ENCODE measurements at places on chromosomes 5 and 9.

DNA sequence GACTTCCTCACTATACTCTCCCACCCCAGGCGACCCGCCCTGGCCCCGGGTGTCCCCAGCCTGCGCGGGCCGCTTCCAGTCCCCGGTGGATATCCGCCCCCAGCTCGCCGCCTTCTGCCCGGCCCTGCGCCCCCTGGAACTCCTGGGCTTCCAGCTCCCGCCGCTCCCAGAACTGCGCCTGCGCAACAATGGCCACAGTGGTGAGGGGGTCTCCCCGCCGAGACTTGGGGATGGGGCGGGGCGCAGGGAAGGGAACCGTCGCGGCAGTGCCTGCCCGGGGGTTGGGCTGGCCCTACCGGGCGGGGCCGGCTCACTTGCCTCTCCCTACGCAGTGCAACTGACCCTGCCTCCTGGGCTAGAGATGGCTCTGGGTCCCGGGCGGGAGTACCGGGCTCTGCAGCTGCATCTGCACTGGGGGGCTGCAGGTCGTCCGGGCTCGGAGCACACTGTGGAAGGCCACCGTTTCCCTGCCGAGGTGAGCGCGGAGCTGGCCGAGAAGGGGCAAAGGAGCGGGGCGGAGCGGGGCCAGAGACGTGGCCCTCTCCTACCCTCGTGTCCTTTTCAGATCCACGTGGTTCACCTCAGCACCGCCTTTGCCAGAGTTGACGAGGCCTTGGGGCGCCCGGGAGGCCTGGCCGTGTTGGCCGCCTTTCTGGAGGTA, 2.1 kb downstream of the CA9 start:
- no peak for DNase-seq

DNA sequence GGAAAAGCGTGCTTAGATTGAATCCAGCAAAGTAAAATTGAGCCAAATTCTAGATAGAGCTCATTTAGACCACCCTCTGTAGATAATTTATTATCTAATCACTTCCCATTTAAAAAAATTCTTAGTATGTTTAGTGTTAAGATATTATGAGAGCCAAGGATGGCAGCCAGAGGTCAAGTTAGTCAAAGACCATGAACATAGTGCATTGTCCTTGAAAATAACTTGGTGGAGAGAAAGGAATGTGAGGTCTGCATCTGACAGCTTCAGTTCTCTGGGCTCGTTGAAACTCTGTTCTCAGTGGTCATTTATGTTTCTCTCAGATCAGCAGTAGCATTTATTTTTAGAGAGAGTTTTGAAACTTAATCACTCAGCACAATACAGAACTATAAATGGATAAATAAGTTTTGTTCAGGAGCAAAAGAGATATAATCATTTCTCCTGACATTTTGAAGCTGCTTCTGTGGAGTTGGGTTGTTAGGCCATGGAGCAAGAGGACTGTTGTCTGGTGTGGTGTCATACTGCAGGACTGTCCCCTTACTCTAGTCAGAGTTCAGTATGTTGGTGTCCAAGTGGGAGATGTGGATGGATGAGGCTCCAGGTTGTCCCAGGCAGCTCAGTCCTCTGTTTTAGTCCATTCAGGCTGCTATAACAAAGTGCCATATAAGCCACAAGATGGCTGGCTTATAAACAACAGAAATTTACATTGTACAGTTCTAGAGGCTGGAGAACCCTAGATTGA, 337.7 kb downstream of the FBXL7 start:
- DNase-seq: no peak

DNA sequence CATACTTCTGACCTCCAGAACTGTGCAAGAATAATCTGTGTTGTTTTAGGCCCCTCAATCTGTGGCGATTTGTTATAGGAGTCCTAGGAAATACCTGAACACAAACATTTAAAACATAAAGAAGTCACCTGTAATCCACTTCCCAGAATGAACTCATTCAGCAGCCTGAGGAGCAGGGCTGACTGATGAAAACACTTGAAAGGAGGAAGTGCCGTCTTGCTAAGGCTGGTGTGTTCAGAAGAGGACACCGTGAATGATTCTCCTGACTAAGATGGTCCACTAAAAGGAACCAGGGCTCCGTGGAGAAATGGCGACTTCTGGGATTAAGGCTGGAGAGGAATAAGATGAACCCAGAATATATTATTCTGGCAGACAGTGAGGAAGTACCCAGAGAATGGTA, 18.7 kb upstream of the MARCHF6 start:
- peak; percentile 41 for DNase-seq

- no peak for DNase-seq
Observed at GRCh38 chr9:135212961-135213360, 125.5 kb downstream of the OLFM1 start.

- no peak for DNase-seq
Observed at GRCh38 chr9:26802921-26803320, 89.7 kb downstream of the CAAP1 start.

GRCh38 chr5:427415-428087, 15.4 kb upstream of the EXOC3 start:
- DNase-seq: no peak

DNA sequence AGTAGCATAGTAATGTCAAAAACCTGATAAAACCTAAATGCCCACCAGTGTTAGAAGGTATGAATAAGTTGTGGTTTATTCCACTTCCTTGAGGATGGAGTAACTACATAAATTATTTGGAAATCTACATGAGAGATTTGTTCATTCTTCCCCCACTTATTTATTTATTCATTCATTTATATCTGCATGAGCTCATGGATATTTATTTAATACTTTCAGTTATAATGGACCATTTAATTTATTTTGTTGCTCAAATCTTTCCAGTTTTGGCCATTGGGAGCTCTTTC, 223.8 kb upstream of the S1PR3 start:
- DNase-seq: no peak

DNA sequence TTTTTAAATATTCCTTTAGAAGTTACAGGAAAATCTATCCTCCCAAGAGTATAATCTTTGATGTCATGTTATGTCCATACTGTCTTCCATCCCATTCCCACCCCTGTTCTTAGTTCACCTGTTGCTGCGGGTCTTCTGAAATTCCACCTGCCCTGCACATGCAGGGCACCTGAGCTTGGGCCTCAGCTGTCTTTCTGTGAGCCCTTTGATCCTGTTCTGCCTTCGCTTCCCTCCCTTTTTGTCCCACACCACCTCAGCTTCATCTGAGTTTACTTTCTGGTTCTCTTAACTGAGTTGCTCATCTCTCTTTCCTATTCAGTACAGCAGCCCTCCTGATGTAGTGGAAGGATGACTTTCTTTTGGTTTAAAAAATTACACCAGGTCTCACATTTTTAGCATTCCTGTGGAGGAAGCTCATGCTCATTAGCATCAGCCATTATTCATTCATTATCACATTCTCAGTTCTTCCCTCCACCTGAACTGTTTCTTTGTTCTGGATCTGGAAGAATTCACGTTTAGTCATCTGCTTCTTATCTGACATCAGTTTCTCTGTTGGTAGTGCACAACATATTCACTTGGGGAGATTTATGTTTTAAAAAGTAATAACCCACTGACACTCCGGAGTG, 211.0 kb downstream of the ADCY2 start:
- no peak for DNase-seq

DNA sequence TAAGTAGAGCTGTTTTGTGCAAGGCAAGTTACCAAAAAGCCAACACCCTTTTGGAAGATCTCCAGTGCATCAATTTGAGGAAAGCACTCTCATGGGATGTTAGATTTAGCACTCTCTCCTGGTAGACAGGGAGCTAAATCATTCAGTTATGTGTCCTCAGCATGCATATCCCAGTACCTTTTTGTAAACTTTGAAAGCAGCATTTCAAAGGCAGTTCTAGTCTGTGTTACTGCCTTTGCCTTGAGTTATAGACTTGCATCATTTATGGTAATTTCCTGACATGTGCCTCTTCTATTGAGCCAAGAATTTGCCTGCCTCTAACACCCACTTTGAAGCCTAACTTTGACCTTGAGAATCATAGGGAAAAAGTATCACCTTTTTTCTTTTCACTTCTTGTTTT, 120.6 kb downstream of the KIF4B start:
- no peak for DNase-seq

DNA sequence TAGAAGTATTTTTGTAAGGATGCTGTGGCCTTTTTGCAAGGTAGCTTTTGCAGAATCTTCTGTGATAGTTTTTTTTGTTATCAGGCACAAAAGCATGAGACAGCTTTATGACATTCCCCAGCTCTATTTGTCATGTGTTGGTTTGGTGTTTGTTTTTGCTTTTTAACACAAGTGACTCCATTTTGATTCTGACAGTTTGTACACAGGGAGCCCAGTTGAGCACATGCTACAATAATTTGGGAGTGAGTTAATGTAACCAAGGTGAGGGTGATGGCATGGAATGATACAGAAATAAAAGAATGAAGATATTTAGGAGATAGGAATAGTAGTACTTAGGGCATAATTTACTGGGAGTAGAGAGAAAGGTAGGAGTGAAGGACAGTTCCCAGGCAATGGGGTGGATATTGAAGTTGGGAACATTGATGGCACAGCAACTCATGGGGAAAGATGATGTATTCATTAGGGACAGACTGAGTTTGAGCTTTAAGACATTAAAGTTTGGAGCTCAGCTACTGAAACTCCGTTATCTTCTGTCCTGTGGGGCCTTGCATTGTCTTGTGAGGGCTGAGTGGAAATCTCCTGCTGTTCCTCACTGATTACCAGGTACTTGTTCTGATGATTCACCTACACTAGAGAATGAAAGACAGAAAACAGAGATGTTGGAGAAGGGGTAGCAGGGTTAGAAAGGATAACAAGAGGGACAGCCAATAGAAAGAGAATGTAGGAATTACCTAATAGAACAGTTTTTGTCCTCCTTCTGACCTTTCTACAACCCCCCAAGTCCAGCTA, 88.3 kb upstream of the CCDC112 start:
- DNase-seq: no peak

DNA sequence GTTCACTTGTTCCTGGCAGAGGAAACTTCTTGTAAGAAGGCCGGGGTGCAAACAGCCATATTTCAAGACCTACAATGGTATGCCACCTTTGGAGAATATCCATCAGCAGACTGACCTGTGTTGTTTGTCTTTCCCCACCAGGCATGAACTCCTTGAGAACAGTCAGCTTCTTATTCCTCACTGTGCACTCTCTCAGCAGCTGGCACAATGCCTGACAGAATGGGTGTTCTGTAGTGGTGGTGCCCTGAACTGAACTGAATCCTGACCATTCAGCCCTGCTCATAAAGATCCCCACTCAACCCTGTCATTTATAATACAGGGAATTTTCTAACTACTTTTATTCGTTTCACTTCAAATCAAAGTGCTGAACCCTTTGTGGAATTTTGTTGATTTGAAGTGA, 206.9 kb downstream of the COX7C start:
- no peak for DNase-seq
